ENCODE measurements at places on chromosomes 2 and 18. TPM values are rescaled to one million over a fixed set of nuclear protein-coding genes. Genes with fewer than 3 reads are reported as not detected.

The MERTK gene
- not detected for polyA plus RNA-seq

The SP100 gene
- polyA plus RNA-seq, result 130 TPM

The PPIG gene
- 58.0 TPM for polyA plus RNA-seq

The RUFY4 gene
- not detected for polyA plus RNA-seq

The MAP2 gene
- 1.1 TPM for polyA plus RNA-seq

The ARHGAP28 gene
- polyA plus RNA-seq, result not detected

The GCKR gene
- polyA plus RNA-seq, result not detected

The RGPD3 gene
- polyA plus RNA-seq, result 0.21 TPM

The CACNB4 gene
- not detected for polyA plus RNA-seq

The AMER3 gene
- not detected for polyA plus RNA-seq

The SAG gene
- polyA plus RNA-seq, result not detected

Data from CD4-positive, CD25-positive, alpha-beta regulatory T cell (primary cell).